ENCODE measurements at places on chromosomes 7 and 10. TPM values are rescaled to one million over a fixed set of nuclear protein-coding genes. Genes with fewer than 3 reads are reported as not detected.
A peak's percentile ranks its signal among the peaks of the same experiment; 100 is the strongest.

The ZNF32 gene
- total RNA-seq: 21.0 TPM

The OPN4 gene
- total RNA-seq: not detected

The LIPK gene
- total RNA-seq: not detected

The AGBL3 gene
- total RNA-seq: 1.4 TPM

The SPDYE16 gene
- total RNA-seq: not detected

GRCh38 chr10:78342827-78343653 lies 309.4 kb downstream of the RPS24 start:
- DNase-seq: no peak

DNA sequence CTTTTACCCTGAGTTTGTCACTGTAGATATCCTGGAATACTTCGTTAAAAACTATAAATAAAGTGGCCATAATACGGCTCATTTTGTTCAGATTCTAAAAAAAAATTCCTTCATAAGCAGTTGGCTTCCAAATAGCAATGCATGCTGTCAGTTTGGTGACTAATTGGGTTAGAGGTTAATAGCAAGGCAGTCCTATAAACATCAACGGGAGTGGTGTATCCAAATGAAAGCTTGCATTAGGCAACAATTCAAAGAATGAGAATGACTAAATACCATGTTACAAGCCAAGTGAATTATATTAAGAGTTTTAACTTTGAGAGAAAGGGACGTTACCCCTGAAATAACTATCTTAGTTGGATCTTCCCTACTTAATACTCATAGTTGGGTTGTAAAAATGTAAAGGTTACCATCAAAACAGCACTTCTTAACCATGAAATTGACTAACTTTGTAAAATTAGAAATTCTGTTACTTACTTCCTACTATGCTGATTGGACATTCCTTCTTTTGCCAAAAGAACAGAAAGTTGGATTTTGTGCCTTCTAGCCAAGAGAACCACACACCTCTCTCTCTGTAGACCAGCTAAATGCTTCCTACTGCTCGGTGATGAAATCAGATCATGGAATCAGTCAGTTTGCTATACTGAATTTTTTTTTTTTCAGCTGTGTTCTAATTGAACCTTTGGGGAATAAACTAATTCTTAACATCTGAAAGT lies 98.0 kb downstream of the KAT6B start:
- peak; percentile 75 for DNase-seq

- DNase-seq: no peak
These were observed 356.2 kb downstream of the RNLS start for GRCh38 chr10:88226891-88227290.

DNA sequence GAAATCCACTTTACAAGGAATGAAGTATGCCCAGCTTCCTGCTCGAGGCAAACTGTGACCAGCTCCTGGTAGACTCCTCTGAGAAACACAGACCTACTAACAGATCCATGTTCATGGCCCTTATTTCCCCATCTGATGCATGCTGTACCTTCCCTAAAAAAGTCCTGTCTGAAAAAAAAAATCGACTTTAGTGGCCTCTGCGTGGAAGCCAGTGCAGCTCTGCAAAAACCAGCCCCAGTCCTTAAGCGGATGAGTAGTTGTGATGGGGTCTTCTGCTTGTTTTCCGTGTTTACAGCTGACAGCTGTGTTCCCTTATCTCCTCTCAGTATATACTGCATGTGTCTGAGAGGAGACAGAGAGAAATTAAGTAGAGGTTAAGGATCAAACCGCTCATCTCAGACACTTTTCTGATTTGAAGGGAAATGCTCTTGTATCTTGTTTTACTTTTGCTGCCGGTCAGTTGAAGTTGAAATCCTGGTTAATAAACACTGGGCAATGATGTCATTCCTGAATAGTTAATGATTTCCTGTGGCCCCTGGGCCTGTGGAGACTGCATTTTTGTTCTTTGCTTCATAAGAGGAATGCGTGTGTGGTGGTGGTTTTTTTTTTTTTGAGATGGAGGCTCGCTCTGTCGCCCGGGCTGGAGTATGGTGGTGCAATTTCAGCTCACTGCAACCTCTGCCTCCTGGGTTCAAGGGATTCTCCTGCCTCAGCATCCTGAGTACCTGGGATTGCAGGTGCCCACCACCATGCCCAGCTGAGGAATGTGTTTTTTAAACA lies 67.6 kb downstream of the DOCK1 start:
- peak; percentile 60 for DNase-seq

DNA sequence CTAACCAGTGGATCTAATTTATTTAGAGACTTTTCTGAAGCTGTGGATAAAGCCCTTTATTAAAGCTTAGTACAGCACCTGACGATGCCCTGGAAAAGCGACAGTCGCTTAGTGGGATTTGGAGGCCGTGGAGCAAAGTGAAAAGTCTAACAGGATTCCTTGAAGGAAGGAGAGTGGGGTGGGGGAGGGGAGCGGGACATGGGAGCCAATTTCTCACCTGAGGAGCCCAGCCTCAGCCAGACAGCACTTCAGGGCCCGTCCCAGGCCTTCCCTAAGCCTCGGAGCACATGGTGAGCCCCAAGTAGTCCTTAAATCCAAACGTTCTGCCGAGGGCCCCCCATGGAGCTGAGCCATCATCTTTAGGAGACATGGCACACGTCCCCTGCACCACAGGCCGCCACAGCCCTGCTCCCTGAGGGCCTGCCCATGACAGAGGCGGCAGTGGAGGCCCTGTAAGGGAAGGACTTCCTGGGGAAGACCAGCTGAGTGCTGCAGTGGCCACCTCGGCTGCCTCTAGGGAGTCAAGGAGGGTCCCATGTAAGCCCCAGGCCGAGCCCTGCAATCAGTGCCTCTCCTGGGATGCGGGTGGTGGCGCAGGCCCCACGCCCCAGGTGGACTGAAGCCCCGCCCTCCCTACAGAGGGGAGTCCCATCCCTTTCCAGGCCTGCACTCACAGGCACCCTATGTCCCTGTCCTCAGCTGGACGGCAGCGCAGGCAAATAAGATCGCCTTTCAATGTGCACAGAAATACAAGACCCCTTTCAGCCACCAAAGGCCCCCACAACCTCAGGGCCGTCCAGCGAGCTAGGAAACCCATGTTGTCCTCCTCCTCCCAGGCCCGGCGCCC lies 187.0 kb downstream of the MAD1L1 start:
- no peak for DNase-seq

DNA sequence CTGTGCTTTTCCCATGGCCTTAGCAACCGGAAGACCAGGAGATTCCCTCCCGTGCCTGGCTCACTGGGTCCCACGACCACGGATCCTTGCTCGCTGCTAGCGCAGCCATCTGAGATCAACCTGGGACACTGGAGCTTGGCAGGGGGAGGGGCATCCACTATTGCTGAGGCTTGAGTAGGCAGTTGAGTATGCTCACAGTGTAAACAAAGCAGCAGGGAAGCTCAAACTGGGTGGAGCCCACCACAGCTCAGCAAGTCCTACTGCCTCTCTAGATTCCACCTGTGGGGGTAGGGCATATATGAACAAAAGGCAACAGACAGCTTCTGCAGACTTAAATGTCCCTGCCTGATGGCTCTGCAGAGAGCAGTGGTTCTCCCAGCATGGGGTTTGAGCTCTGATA lies 697.0 kb downstream of the SORCS1 start:
- DNase-seq: no peak

DNA sequence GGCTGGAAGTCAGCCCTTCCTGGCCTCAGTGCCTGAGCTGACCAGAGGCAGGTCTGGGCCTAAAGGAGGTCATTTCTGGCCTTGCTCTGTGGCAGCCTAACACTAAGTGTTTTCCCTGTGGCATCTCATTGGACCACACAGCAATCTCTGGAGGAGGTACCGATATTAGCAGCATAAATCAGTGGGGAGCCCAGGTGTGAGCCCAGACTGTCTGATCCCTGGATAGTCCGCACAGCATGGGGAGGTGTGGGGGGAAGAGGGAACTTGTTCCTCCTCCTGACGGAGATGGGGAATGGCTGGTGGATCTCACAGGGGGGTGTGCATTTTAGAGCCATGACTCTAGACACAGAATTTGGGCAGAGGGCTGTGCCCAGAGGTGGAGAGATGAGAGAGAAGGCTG lies 11.0 kb upstream of the PPIF start:
- DNase-seq: no peak

GRCh38 chr7:4871930-4872675 lies 10.3 kb upstream of the PAPOLB start:
- DNase-seq: no peak
